ENCODE measurements at places on chromosomes 11 and 22. TPM values are rescaled to one million over a fixed set of nuclear protein-coding genes. Genes with fewer than 3 reads are reported as not detected.
A peak's percentile ranks its signal among the peaks of the same experiment; 100 is the strongest.

- peak; percentile 26 for DNase-seq
Measured at GRCh38 chr11:17161515-17161914, 46.3 kb downstream of the PIK3C2A start.

DNA sequence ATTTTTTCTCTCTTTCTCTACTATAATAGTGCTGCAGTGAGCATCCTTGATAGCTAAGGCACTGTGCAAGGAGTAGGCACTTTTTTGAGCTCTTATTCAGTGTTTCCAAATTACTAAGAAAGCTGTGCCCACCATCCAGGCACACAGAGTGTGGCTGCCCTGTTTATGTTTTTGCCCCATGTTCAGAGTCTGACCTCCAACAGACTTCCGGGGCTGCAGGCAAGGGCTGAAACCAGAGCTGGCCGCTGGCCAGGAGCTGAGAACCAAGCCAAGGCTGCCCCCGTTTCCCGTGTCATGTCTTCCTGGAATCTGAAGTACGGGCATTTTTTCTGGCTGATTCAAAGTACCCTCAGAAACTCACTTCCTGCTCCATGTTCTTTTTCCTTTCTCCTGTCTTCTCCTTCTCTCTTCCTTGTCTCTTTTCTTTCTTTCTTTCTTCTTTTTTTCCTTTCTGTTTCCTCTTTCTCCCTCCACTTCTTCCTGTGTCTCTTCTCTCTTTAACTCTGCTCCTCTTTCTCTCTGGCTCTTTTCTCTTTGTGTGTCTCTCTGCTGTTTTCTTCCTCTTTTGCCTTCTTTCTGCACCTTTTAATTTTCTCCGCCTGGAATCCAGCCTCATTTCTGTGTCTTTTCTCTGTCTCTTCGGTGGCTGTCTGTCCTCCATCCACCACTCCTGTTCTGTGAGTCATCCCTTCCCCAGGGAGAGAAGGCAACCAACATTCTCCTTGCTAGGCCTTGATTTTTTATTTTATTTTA is 17.0 kb upstream of the KCTD14 start:
- peak; percentile 39 for DNase-seq

C11orf86 gene
- not detected for total RNA-seq

DNA sequence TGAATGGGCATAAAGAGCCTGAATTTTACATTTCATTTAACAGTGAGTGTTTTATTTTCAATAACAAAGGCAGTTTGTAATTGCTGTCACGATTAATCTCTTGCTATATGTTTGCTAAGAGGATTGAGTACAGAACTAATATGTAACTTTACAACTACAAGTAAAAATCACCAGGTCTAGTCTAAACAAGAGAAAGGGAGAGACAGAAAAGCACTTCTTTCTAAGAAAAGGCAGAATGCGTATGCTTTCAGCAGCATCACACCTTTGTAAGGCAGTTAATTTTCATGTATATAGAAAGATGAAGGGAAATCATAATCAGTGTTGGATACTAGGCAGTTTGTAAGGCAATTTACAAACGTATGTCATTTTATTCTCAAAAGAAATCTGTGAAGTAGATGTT is 169.8 kb downstream of the NELL1 start:
- DNase-seq: no peak

FGF3 gene
- not detected for total RNA-seq

DNA sequence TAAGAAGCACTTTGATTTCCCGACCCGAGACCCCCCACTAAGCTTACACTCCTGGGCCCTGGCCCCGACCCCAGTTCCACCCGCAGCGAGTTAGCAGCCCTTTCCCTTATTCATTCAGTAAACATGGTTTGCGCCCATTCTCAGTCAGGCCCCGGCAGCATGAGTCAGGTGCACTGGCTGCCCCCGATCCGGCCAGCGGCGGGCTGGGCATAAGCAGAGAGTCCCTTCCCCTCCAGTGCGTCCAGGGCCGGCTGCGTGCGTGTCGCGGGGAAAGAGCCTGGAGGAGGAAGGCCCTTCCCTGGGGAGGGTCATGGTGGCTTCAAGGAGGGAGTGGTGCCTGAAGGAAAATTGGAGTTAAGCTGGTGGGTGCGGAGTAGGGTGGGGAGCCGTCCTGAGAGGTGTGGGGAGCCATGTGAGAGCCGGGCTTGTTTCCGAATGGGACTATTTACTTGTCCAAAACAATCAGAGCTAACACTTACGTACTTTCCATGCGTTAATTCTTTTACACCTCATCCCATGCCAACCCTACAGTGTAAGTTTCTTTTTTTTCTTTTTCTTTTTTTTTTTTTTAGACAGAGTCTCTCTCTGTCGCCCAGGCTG is 657 bp downstream of the IGHMBP2 start:
- DNase-seq: no peak

DNA sequence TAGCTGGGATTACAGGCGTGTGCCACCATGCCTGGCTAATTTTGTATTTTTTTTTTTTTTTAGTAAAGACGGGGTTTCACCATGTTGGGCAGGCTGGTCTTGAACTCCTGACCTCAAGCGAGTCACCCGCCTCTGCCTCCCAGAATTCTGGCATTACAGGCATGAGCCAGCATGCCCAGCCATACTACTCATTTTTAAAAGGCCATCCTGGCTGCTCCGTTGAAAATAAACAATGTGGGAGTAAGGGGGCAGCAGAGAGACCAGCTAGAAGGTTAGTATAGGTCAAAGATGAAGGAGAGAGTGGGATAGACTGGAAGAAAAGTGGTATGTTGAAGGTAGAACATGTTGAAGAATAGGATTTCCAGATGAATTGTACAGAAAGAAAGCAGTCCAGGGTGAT is 17.6 kb upstream of the LIN7C start:
- no peak for DNase-seq

DNA sequence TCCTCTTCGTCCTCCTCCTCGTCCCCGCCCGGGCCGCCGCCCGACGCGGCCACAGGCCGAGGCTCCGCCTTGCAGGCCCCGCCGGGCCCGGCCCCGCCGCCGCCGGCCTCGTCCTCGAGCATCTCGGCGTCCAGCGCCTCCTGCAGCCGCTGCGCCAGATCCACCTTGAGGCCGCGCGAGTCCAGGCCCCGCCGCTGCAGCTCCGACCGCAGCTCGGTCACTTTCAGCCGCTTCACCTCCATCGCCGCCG is 417 bp downstream of the HNRNPUL2 start:
- DNase-seq: no peak

- DNase-seq: no peak
Measured at GRCh38 chr22:30422481-30423300, 2.9 kb upstream of the MTFP1 start.

DNA sequence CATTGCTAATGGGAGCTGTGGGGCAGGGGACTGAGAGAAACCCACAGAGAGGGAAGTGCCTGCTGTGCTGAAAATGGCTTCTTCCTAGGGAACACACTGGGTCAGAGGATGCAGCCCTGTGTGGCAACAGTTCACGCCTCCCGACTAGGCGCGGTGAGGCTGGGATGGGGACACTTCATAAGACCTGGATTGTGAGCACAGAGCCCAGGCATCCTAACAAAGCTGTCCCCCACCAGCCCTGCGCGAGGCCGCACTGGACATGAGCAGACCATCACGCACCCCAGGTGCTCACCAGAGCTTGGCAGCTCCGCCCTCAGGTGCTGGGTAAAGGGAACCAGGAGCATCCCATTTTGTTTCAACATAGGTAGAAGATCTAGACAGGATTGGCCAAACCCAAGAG is 1.8 kb upstream of the KRTAP5-4 start:
- DNase-seq: no peak
